ENCODE measurements at places on chromosomes 1 and 21.

- DNase-seq, result no peak
These were observed 38.4 kb upstream of the TRABD2B start for GRCh38 chr1:48035371-48036141.

DNA sequence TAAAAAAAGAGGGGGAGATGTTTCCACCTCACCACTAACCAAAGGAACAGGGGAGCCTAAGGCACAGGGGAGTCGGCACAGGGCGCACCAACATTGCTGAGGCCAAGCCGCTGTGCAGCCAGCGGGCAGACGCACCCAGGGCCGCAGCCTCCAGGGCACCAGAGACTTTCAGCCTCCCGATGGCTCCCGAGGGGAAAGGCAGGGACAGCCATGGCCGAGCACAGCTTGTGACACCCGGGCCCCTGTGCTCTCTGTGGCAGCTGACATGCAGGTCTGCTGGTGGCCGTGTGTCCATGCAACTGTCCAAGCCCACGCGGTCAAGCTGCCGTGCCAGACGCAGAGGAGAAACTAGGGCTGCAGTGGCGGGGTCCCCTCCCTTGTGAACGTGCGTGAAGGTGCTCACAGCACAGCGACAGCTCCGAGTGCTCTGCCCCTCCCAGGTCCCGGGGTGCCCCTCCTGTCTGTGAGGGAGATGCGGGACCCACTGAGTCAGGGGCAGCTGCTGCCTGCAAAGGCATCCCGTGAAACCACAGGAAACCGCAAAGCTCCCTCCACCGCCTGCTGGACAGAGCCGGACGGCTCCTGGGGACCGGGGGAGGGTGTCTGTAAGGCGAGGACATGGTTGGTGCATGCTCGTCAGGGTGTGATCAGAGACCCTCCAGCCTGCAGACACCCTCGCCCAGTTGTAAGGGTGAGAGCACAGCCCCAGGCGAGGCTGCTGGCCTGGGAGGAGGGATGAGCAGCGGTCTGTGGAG, 2.5 kb downstream of the KRTAP10-11 start:
- no peak for DNase-seq

GRCh38 chr1:115980156-115980555, 3.8 kb downstream of the SLC22A15 start:
- no peak for DNase-seq

GRCh38 chr1:35864813-35865212, 18.2 kb upstream of the AGO1 start:
- DNase-seq, result no peak

GRCh38 chr1:19852036-19852435, 30.2 kb upstream of the OTUD3 start:
- DNase-seq, result no peak

GRCh38 chr21:41827951-41828883, 50.9 kb downstream of the PRDM15 start:
- DNase-seq, result no peak

GRCh38 chr1:61083013-61083806, 849 bp downstream of the NFIA start:
- DNase-seq, result peak; percentile 24

DNA sequence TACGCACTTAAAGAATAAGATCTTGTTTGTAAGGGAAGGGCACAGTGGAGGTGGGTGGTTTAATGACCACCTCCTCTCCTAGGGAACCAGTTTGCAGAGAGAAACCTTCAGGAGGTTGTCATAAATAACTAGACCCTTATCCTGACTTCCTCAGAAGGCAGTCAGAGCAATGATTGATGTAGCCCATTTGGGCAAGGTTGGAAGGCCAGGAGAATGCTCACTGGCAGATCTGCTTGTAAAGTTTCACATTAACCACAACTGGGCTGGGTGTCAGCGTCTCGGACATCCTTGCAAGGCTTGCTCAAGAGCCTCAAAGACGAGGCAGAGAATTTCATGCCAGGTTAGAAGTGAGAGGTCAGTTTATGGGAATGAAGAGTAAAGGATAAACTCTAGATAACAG, 87.6 kb upstream of the TRABD2B start:
- DNase-seq, result no peak

- DNase-seq, result no peak
These were observed 163.4 kb upstream of the DPYD start for GRCh38 chr1:98084188-98084587.

DNA sequence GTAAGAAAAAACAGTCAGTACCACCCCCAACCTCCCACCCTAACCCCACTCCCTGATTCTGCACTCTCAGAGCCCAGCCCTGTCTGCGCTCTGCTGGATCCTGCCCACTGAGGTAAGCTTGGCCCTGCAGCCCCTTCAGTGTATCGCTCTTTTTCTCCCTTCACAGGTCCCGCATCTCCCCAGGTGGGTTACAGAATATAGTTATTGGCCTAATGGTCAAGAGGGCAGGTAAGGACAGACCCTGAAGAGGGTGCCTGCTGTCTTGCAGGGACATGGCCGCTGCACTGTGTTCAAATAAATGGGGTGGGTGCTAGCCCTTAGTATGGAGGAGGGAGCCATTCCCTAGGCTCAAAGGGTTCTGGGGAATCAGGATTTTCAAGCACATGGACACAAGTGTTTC, 135.7 kb downstream of the ADSS2 start:
- DNase-seq, result no peak

GRCh38 chr1:25563330-25564215, 20.2 kb downstream of the LDLRAP1 start:
- no peak for DNase-seq

- peak; percentile 90 for DNase-seq
These were observed 2.6 kb downstream of the MTF2 start for GRCh38 chr1:93081716-93082115.

DNA sequence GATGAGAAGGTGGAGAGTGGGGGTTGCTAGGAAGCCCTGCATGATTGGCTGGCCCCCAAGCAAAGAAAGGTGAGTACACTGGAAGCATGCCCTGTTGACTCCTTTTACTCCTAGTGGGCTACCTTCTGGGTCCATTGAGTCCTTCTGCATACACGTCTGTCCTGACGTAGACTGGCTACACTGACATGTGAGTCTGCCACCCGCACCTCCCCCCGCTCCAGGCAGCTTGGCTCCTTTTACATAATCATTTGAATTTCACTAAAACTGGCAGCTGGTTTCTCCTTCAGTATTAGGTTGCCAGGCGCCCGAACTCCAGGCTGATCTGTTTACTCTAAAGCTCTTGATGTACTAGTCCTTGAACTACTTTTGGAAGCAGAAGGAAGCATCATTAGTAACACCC, 8.7 kb downstream of the MRPS21 start:
- no peak for DNase-seq

GRCh38 chr1:231981675-231982074, 355.1 kb downstream of the DISC1 start:
- DNase-seq, result no peak

Measured in fibroblast of skin of right quadriceps (primary cell).